ENCODE measurements at places on chromosomes 11 and 22. TPM values are rescaled to one million over a fixed set of nuclear protein-coding genes. Genes with fewer than 3 reads are reported as not detected.
A peak's percentile ranks its signal among the peaks of the same experiment; 100 is the strongest.

DNA sequence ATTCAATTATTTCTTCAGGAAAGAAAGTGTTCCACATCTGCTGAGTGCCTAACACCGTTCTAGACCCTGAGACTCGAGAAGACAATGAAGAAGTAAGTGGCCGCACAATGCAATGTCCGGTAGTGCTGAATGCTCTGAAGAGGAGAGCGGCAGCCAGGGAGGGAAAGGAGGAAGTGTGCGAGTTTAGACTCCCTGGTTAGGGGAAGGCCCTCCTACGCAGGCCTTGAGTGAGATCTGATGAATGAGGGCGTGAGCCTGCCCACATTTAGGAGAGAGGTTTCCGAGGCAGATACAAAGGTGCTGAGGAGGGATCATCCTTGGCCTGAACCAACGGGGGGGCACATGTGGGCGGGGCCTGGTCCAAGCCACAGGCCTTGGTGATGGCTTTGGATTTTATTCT is 558.6 kb downstream of the NTM start:
- H3K4me1 ChIP-seq, result peaks cover 5% of the 10 kb centered on the region
- no peaks in the 10 kb centered on the region for H3K36me3 ChIP-seq
- H3K4me3 ChIP-seq, result no peak overlapping the region
- no peak overlapping the region for H3K27ac ChIP-seq
- no peaks in the 10 kb centered on the region for H3K27me3 ChIP-seq

DNA sequence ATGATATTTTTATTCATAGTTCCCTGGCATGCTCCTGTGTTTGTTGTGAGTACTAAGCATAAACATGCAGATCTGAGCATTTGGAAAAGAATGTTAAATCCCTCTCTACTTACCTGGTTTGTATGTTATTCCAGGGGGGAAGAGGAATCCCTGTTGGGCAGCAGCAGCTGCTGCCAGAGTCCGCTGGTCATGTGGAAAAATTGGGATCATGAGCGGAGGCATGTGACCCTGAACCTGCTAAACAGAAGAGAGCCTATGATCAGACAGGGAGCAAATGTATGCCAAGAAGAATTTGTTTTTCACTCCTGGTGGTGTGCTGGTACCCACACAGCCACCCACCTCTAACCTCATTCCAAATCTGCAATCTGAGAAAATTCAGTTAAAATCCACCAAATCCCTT is 244.7 kb downstream of the SOX6 start:
- no peaks in the 10 kb centered on the region for H3K27me3 ChIP-seq
- no peaks in the 10 kb centered on the region for H3K4me1 ChIP-seq
- peak overlapping the region; percentile 8 for H3K4me3 ChIP-seq
- no peak for DNase-seq

- DNase-seq, result no peak
- H3K27me3 ChIP-seq, result no peaks in the 10 kb centered on the region
- no peak overlapping the region for H3K4me3 ChIP-seq
- H3K27ac ChIP-seq, result no peak overlapping the region
These were observed 58.8 kb downstream of the MYO18B start for GRCh38 chr22:25800766-25801165.

DNA sequence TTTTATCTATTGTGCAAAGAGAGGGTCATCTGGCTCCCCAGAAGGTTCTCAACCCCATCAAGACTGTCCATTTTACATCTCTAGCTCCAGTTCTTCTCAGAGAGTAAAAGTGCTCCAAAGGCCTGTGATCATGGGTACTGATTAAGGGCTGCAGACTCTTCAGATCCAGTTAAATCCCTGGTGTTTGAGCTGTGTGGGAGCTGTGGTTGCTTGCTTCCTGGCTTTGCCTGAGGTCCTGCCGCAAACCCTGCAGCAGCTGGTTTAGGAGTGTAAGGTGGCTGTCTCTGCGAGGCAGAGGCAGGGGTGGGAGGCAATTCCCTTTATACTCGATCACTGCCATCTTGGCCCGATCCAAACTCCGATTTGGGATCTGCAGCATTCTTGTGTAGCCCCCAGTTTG is 1.2 kb downstream of the MRPL17 start:
- peak overlapping the region; percentile 77 for H3K4me3 ChIP-seq
- peak overlapping the region; percentile 81 for H3K27ac ChIP-seq
- H3K4me1 ChIP-seq, result peaks cover 28% of the 10 kb centered on the region

DNA sequence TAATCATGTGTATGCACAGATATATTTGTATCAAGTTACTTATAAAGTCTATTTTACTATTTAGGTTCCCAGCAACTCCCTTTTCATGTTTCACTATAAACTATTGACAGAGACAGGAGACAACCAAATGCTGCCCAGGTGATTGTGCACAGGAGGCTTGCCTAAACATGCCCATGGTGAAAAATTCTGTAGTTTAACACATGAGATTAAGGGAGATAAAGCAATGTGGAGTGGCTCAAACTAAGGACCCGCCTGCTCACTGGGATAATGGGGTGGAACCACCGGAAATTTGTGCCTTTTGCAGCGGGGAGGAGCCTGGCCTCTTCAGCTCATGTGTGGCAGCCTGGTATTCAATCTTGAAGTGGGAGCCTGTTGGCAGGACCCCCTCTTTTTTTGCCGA is 459.5 kb upstream of the CNTN5 start:
- H3K27ac ChIP-seq, result no peak overlapping the region
- H3K27me3 ChIP-seq, result no peaks in the 10 kb centered on the region
- H3K4me1 ChIP-seq, result no peaks in the 10 kb centered on the region
- H3K36me3 ChIP-seq, result no peaks in the 10 kb centered on the region

DNA sequence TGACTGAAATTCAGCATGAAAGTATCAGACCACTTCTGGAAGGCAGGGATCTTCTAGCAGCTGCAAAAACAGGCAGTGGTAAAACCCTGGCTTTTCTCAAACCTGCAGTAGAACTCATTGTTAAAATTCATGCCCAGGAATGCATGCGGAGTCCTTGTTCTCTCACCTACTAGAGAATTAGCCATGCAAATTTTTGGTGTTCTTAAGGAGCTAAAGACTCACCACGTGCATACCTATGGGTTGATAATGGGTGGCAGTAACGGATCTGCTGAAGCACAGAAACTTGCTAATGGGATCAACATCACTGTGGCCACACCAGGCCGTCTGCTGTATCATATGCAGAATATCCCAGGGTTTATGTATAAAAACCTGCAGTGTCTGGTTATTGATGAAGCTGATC is 19.1 kb downstream of the ZBTB44 start:
- H3K4me1 ChIP-seq, result peaks cover 15% of the 10 kb centered on the region
- no peaks in the 10 kb centered on the region for H3K27me3 ChIP-seq
- DNase-seq, result no peak
- H3K4me3 ChIP-seq, result no peak overlapping the region
- no peaks in the 10 kb centered on the region for H3K36me3 ChIP-seq

The BTG4 gene
- total RNA-seq, result not detected

GRCh38 chr11:19435306-19435989 is 194.7 kb upstream of the E2F8 start:
- H3K4me1 ChIP-seq, result no peaks in the 10 kb centered on the region
- H3K27ac ChIP-seq, result no peak overlapping the region
- no peaks in the 10 kb centered on the region for H3K27me3 ChIP-seq
- DNase-seq, result no peak
- H3K36me3 ChIP-seq, result no peaks in the 10 kb centered on the region

The POU2AF2 gene
- total RNA-seq, result not detected

- peaks cover 65% of the 10 kb centered on the region for H3K36me3 ChIP-seq
- H3K4me3 ChIP-seq, result no peak overlapping the region
- no peaks in the 10 kb centered on the region for H3K27me3 ChIP-seq
- no peak overlapping the region for H3K27ac ChIP-seq
- DNase-seq, result no peak
These were observed 6.1 kb downstream of the DCUN1D5 start for GRCh38 chr11:103085758-103086365.

- no peaks in the 10 kb centered on the region for H3K27me3 ChIP-seq
- H3K27ac ChIP-seq, result peak within 1 kb of the TSS; percentile 90
- peak within 1 kb of the TSS; percentile 97 for H3K4me3 ChIP-seq
- DNase-seq, result peak; percentile 100
- peaks cover 18% of the 10 kb centered on the region for H3K36me3 ChIP-seq
These were observed at the start of gene SREBF2 for GRCh38 chr22:41832553-41833368. TSS of gene SREBF2 (plus strand) at chr22:41833105. CDS start at chr22:41833271, 166 bp downstream.

- peak; percentile 85 for DNase-seq
- H3K27ac ChIP-seq, result peak within 1 kb of the TSS; percentile 88
- no peaks in the 10 kb centered on the region for H3K27me3 ChIP-seq
- peak within 1 kb of the TSS; percentile 90 for H3K4me3 ChIP-seq
These were observed at the start of gene RRP7A for GRCh38 chr22:42519525-42520401. TSS of gene RRP7A (minus strand) at chr22:42519796. CDS start at chr22:42519786, 10 bp downstream.

The MRGPRF gene
- total RNA-seq, result 1.6 TPM

The TEX54 gene
- not detected for total RNA-seq

DNA sequence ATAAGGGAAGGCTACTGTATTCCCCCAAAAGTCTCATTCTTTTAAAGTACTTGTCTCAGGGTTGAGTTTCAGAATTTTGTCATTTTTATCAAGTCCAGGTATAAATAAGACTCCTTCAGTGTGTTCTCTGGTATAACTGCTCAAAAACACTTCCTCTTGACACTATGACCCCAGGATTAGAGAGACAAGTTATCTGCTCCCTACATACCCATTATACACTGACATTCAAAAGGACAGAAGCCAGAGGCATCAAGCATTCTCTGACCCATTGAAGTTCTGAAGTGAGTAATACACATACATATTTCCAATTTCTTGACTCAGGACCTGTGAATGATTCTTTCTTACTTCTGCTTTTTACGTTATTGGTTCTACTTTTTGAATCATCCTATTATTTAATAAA is 447.8 kb upstream of the CNTN5 start:
- H3K4me1 ChIP-seq, result no peaks in the 10 kb centered on the region
- DNase-seq, result no peak
- no peaks in the 10 kb centered on the region for H3K36me3 ChIP-seq
- no peak overlapping the region for H3K27ac ChIP-seq
- no peaks in the 10 kb centered on the region for H3K27me3 ChIP-seq

Measured in heart left ventricle (tissue), 16 donors.